ENCODE measurements at places on chromosomes 12 and 14. TPM values are rescaled to one million over a fixed set of nuclear protein-coding genes. Genes with fewer than 3 reads are reported as not detected.
A peak's percentile ranks its signal among the peaks of the same experiment; 100 is the strongest.

DNA sequence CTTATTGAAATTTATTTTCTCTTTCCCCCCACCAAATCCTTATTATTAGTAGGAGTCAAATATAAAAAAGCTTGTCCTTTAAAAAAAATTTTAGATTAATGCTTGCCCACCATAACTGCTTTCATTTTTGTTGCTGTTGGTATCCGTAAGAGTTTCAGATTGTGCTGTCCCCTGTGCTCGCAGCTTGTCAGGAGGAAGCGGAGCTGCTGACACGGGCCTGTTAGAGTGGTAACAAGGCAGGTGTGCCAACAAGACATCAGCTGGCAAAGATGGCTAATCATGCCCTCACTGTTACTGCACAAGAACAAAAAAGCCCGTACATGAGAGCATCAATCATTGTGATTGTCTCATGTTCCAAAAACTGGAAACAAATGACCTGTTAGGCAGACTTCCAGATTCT is 148.4 kb downstream of the ALG10B start:
- no peaks in the 10 kb centered on the region for H3K27me3 ChIP-seq
- no peak for DNase-seq
- no peaks in the 10 kb centered on the region for H3K36me3 ChIP-seq
- H3K27ac ChIP-seq: no peak overlapping the region

Gene PLEKHH1
- polyA plus RNA-seq: 10.8 TPM

DNA sequence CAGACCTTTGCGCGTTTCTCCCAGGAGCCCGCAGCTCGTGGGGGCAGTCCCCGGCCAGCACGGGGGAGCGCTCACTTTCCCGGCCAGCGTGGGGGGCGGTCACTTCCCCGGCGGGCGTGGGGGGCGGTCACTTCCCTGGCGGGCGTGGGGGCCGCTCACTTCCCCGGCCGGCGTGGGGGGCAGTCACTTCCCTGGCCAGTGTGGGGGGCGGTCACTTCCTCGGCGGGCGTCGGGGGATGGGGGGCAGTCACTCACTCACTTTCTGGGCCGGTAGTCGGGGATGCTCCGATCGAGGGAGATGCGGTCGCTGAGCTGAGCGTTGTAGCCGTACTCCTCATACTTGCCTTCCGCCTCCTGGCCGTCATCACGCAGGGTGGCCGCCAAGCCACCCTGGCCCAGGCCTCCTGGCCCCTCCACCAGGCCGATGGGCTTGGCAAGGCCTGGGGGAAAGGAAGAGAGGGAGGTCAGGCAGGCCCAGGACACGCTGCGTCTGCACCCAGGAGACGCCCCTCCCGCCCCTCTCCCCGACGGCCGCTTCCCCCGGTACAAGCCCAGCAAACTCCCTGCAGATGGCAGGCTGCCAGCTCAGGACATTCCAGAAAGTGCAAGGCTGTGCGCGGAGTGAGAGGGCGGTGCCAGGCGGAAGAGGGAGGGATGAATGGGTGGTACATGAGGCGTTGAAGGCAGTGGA is 43.3 kb downstream of the GALNT9 start:
- no peaks in the 10 kb centered on the region for H3K36me3 ChIP-seq
- H3K4me1 ChIP-seq: peaks cover 14% of the 10 kb centered on the region
- H3K27ac ChIP-seq: no peak overlapping the region
- H3K27me3 ChIP-seq: peaks cover 23% of the 10 kb centered on the region
- no peak overlapping the region for H3K4me3 ChIP-seq
- peak; percentile 88 for DNase-seq

- no peak overlapping the region for H3K4me3 ChIP-seq
- H3K27me3 ChIP-seq: no peaks in the 10 kb centered on the region
- H3K4me1 ChIP-seq: no peaks in the 10 kb centered on the region
Observed at GRCh38 chr14:84468153-84468552, 1061.8 kb upstream of the FLRT2 start.

DNA sequence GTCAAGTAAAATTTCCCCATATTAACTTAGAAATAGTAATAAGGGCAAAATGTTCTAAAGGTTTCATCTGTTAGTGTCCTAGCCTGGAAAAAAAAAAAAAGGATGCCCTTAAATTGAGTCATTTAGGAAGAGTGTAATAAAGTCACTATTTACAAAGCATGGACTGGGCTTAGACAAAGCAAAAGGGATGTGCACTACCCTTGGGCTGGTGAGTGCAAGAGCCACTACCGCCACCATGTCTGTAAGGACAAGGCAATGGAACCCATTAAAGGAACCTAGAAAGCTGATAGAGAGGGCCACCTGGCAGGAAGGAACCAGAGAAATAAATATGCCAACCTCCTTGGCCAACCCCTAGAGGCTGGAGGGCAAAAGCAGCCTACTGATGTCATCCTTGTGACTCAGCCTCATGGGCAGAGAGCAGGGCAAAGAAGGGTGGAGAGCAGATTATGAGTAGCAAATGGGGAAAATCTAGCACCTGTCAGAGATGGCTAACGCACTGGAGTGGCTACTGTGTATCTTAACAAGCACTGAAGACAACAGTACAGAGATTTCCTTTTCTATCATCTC is 59.5 kb upstream of the FUT8 start:
- DNase-seq: no peak
- no peak overlapping the region for H3K4me3 ChIP-seq
- H3K27ac ChIP-seq: no peak overlapping the region
- no peaks in the 10 kb centered on the region for H3K36me3 ChIP-seq
- H3K27me3 ChIP-seq: no peaks in the 10 kb centered on the region

- no peak for DNase-seq
- H3K4me1 ChIP-seq: peaks cover 19% of the 10 kb centered on the region
- no peak overlapping the region for H3K27ac ChIP-seq
Observed at GRCh38 chr12:27140478-27140969, 58.1 kb upstream of the C12orf71 start.

Gene PPP1R36
- 8.6 TPM for polyA plus RNA-seq

GRCh38 chr14:55706893-55707292 is 126.9 kb downstream of the KTN1 start:
- no peaks in the 10 kb centered on the region for H3K4me1 ChIP-seq
- H3K4me3 ChIP-seq: no peak overlapping the region
- H3K27ac ChIP-seq: no peak overlapping the region
- no peaks in the 10 kb centered on the region for H3K36me3 ChIP-seq

Gene CCDC177
- polyA plus RNA-seq: not detected

Gene PLD4
- 7.1 TPM for polyA plus RNA-seq

Gene TMEM117
- 3.0 TPM for polyA plus RNA-seq

Gene CSRP2
- 3.2 TPM for polyA plus RNA-seq

GRCh38 chr14:85319101-85319500 is 210.8 kb upstream of the FLRT2 start:
- H3K27ac ChIP-seq: no peak overlapping the region
- no peak for DNase-seq
- H3K27me3 ChIP-seq: no peaks in the 10 kb centered on the region
- no peak overlapping the region for H3K4me3 ChIP-seq
- H3K4me1 ChIP-seq: no peaks in the 10 kb centered on the region

DNA sequence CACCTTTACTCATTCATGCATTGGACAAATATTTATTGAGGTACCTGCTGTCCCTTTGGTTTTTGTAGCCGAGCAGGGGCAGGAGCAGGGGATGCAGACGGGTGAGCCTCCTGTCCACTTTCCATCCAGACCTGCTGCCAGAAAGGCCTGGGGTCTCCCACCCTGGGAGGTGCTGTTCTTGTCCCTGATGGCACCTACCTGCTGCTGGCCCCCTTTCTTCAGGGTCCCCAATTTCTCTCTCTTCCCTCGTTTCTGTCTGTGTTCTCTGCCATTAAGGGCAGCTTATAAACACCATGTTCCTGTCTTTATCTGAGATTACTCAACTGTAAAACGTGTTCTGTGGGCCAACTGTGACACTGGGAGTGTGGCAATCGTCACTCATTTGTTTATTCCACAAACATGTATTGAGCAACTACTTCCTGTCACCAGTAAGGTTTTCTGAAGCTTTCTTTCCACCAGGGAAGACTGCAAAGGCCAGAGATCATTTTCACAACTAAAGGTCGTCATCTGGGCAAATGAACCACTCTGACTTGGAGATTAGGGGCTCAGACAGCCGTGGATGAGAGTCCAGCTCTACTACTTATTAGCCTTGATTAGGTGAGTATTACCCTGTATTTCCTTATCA is at the start of gene HAL:
HAL (minus strand) TSS at position 311 of the 625 bp plus-strand sequence. CDS start 434 bp downstream, outside the sequence.
- no peaks in the 10 kb centered on the region for H3K4me1 ChIP-seq
- no peak for DNase-seq
- no peak within 1 kb of the TSS for H3K4me3 ChIP-seq
- no peaks in the 10 kb centered on the region for H3K36me3 ChIP-seq

Gene SMCO2
- polyA plus RNA-seq: not detected

GRCh38 chr14:79663453-79663852 is 547.9 kb downstream of the DIO2 start:
- H3K36me3 ChIP-seq: no peaks in the 10 kb centered on the region
- H3K27me3 ChIP-seq: no peaks in the 10 kb centered on the region
- no peak overlapping the region for H3K27ac ChIP-seq

- peak overlapping the region; percentile 78 for H3K27ac ChIP-seq
- peaks cover 12% of the 10 kb centered on the region for H3K36me3 ChIP-seq
- H3K4me3 ChIP-seq: no peak overlapping the region
- DNase-seq: no peak
Observed at GRCh38 chr14:59358784-59359183, 106.4 kb downstream of the GPR135 start.

GRCh38 chr14:91647856-91648255 is 84.0 kb downstream of the CATSPERB start:
- no peaks in the 10 kb centered on the region for H3K36me3 ChIP-seq
- no peak overlapping the region for H3K4me3 ChIP-seq

All from sigmoid colon (tissue), 7 donors.